ENCODE measurements at places on chromosomes 4 and X.

- DNase-seq: no peak
Observed at GRCh38 chr4:156195914-156196313, 242.2 kb upstream of the CTSO start.

- DNase-seq: no peak
Observed at GRCh38 chr4:173577963-173578362, 47.9 kb upstream of the HAND2 start.

DNA sequence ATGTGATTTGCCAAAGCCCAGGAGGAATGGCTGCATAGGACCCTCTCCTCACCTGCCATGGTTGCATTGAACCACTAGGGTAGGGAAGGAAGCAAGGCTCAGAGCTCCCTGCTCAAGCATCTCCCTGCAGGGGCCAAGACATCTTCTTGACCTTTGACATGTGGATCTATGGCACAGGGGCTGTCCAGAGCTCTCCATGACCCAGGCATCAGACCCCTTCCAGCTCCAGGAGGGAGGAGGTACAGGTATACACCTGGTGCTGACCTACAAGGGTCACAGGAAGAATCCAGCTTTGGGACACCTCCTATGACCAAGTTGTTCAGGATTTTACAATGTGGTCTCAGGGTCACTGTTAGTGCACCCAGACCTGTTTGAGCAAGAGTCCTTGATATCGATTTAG, 23.2 kb upstream of the ASMTL start:
- no peak for DNase-seq

GRCh38 chr4:15776871-15777648, 1.1 kb upstream of the CD38 start:
- DNase-seq: no peak

DNA sequence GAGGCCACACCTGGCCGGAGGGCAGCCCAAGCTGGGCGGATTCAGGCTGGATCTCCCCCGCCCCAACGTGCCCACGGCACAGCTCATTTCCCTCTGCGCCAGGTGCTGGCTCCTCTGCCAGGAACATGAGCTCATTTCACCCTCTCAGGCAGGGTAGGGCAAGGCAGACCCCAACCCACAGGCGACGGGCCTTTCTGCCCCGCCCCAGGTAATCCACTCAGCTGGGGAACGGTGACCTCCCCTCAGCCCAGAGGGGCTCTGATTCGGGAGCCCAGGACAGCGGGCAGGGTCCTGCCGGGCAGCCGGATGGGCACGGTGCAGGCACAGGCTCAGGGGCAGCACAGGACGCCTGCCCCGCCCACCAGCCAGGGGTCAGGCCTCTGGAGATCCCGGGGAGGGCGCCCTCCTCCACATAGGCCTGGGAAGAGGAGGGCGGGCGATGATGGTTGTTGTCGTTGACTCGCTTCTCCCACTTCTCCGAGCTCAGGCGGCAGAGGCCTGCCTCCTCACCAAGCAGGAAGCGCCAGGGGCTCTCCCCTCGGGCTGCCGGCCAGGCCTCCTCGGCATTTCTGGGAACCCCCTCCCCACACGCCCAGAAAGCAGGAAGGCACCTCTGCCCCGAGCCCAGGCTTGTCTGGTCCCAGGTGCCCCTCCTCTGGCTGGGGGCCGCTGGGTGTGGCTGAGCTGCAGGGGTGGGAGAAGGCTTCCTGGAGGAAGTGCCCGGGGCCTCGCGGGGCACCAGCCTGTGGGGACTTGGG, 31.1 kb downstream of the TACC3 start:
- no peak for DNase-seq

- DNase-seq: no peak
Observed at GRCh38 chr4:184441461-184442313, 32.7 kb downstream of the IRF2 start.

DNA sequence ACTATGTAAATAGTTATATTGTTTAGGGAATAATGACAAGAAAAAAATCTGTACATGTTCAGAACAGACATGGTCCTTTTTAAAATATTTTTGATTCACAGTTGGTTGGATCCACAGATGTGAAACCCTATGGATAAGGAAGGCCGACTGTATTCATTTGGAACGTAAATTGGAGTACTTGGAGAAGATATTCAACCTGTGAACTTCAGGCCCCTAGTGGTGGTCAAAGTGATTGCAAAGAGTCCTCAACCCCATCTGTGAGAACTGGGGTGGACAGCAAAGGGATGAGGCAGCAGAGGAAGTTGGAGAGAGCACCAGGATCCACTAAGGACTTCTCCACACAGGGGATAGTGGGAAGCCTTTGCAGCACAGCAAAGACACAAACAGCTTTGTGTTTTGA, 6.2 kb upstream of the CXCL13 start:
- no peak for DNase-seq

DNA sequence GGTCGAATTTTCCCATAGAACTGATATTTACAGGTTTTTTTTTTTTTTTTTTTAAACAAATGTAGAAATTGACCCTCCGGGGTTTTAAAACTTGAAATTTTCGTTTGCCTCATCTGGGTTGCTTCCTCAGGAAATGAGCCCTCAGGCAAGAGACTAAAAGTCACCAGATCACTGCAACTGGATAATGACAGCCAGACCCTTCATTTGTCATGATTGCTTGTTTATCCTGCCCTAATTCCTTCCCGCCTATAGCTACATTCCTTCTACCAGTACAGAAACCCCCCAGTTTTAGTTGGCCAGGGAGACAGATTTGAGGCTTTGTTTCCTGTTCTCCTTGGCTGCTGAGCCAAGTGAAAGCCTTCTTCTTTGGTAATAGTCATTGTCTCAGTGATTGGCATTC, 44.0 kb upstream of the IGFBP7 start:
- DNase-seq: no peak

- DNase-seq: no peak
Observed at GRCh38 chrX:26871967-26872366, 591.2 kb downstream of the PPP4R3C start.

DNA sequence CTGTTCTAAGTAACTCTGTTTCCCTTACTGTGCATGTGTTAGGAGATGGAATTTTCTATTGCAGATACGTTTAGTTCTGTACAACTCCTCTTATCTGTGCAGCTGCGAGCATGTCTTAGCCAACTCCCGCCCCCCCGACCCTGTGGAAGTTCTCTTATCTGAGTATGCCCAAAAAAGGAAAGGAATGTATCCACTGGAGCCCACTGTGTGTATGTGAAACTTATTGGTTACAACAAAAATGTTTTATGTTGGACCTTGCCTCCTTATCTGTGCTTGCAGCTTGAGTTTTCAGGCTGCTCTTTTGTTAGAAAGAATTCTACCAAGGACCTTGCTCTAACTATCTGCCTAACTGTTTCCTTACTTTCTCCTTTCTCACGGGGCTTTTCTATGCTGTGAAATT, 24.2 kb upstream of the DCAF8L2 start:
- DNase-seq: no peak
